ENCODE measurements at places on chromosomes 1 and 21. TPM values are rescaled to one million over a fixed set of nuclear protein-coding genes. Genes with fewer than 3 reads are reported as not detected.

Gene MATN1
- not detected for total RNA-seq

Gene NBPF4
- total RNA-seq: 0.24 TPM

Gene RHD
- not detected for total RNA-seq

Gene EFNA1
- total RNA-seq: 44.8 TPM

Gene GUCA2A
- not detected for total RNA-seq

Gene RHBDL2
- 8.4 TPM for total RNA-seq

Gene CNR2
- not detected for total RNA-seq

Gene S100A9
- total RNA-seq: 949 TPM

Gene NFYC
- 22.8 TPM for total RNA-seq

Gene OVAAL
- total RNA-seq: not detected

Gene TNFRSF14
- 22.7 TPM for total RNA-seq

Gene KLF17
- total RNA-seq: 0.24 TPM

Gene OR14A2
- not detected for total RNA-seq

Gene IL12RB2
- 1.1 TPM for total RNA-seq

Gene NMNAT2
- total RNA-seq: under 0.01 TPM

Gene OR6N2
- total RNA-seq: not detected

Gene CFHR3
- not detected for total RNA-seq

Gene CYP2J2
- 1.1 TPM for total RNA-seq

Gene MFAP2
- 22.4 TPM for total RNA-seq
